ENCODE measurements at places on chromosomes 1 and 21. TPM values are rescaled to one million over a fixed set of nuclear protein-coding genes. Genes with fewer than 3 reads are reported as not detected.

- no peak for DNase-seq
These were observed 9.3 kb upstream of the KLHDC8A start for GRCh38 chr1:205365945-205366463.

DNA sequence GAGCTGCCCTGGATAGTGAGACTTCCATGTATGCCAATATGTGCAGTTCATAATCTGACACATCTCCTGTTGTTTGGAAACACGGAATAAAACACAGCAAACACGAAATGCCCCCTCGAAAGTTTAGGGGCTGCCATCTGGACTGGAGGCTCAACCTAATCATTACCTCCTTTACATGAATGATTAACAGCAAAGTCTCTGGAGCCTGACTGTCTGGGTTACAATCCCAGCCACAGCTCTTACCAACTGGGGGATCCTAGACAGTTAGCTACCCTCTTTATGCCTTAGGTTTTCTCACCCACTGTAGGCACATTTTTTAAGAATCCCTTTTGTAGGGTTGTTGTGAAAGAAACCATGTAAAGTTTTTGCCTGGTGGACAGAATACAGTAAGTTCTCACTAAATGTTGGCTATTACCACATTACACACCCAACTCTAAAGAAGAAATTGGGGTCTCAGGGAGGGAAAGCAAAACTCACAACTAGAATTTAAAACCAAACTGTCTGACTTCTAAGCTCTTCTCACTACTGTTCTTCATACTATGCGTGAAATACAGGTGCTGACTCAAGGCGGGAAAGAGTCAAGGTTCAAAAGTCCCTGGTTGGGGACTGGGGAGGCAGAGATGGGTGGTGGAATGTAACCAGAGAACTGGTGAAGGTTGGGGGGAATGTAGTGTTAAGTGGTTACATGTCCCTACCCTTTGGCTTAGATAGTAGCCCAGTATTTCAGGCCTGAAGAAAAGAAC lies 24.2 kb downstream of the CYP4A22 start:
- DNase-seq, result no peak

- DNase-seq, result no peak
These were observed 54.4 kb upstream of the HAO2 start for GRCh38 chr1:119314001-119314796.

- no peak for DNase-seq
These were observed 303.5 kb upstream of the KAZN start for GRCh38 chr1:14294860-14295536.

DNA sequence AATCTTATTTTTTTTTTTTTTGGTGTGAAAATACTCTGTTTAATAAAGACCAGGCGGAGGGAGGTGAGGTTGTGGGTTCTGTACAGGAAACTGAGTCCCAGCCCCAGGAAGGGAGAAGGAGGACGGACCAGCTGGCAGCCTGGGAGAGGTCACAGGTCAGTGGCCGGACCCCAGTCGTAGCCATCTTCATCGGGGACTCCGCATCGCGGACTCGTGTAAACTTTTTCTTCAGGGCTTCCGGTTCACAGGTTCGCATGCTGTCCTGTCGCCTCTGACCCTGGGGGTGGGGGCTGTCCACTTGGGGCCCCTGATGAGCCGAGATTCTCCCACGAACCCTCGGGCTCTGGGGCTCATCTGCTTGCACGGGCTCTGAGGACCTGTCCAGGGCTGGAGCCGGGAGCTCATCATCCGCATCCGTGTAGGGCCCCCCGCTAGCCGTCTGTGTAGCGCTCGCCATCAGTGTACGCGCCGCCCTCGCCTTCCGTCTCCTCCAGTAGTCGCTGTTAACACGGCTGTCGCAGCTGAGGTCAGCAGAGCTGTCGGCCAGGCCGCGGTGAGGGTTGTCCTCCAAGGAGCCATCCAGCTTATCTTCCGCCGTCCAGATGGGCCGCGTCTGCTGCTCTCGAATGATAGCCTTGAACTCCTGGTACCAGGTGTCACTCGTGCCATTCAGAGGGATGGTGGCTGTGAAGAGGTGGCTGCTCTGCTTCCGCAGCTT lies 975.7 kb upstream of the PRMT6 start:
- no peak for DNase-seq

DNA sequence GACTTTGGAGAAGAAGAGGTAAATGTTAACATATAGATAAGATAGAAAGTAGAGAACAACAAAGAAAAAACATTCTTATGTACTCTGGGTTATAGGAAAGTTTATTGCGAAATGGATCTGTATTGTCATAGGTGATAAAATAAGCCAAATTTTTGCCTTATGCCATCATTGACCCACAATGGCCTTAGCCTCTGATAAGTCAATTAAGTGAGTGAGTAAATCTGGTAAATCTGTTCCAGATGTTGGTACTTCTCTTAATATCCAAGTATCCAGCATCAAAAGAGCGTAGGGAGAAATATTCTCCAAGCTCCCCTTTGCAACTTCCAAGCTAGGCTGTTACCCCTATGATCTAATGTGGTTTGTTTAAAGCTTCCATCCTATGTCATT lies 38.3 kb upstream of the CLCA4 start:
- DNase-seq, result no peak

- DNase-seq, result no peak
These were observed 12.7 kb downstream of the RHEX start for GRCh38 chr1:206065547-206066145.

Gene ADORA3
- total RNA-seq, result 0.58 TPM

GRCh38 chr1:35707601-35708440 lies 10.9 kb downstream of the C1orf216 start:
- DNase-seq, result peak; percentile 54

DNA sequence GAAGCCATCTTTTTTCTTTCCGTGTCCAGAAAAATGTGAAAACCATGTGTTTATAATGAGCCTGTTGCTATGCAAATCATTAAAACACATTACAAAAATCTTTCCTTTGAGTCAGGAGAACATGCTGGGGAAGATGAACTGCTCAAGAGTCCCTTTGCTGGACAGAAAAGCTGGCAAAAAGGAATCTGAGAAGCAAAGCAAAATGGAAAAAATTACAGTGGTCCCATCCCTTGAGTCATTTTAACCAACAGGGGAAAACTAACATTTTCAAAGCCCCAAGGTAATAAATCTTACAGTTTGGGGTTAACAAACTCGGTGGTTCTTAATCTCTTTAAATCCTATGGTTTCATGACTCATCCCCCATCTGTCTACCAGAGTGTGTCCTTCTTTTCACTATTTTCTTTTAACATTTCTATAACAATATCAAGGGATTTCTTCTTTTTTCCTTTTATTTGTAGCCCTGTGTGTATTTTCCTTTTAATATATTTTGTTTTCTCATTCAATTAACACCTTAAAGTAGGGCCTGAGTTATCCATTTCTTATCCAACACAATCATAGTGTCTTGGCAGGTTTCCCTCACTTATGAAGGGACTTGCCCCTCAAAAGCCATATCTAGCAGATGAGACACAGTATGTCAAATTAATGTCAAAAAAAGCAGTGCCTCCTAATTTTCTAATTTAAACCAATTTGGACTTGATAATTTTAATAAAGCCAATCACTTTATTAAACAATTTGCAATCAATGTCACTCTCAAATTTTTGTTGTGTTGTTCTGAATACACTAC lies 105.4 kb downstream of the PTPN14 start:
- no peak for DNase-seq

- DNase-seq, result no peak
These were observed 134.3 kb downstream of the PLPP3 start for GRCh38 chr1:56444960-56445646.

DNA sequence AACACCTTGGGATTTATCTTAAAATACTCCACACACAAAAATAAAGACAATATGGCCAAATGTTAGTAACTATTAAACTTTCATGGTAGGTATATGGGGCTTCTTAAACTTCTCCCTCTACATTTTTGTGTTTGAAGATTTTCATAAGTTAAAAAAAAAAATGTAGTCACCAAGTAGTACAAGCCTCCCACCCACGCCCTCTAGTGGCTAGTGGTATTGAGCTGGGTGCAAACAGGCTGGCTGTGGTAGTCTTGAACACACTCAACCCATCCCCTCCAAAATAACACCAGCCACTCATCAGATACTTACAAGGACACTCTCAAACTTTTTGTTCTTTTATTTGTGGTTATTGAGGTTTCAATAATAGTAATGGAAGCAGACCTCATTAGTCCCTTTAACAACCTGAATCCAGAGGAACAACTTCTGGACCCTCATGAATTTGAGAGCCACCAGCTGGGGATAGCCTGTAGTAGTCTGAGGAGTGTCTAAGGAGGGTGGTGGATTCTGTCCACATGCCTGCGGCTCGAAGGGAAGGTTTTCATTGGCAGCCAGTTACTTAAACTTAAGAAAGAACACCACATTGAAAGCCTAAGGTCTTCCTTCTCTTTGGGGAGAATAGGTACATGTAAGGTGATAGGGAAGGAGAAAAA lies 15.6 kb downstream of the RD3 start:
- peak; percentile 82 for DNase-seq

DNA sequence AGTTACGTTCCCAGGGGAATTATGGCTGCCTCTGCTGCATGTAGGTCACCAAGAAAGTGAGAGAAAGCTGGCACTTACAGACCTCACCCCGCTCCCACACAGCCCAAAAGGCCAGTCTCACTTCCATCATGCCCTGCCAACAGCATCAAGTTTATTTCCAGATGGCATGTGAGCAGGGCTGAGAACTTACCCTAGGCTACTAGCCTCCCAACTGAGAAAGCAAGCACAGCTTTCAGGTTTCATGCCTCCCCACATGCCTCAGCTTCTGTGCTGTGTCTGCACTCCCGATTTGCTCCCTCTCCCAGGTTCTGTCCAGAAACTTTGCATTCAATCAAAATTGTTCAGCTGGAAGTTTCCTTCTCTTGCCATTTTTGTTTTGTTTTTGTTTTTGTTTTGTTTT lies 59.1 kb upstream of the CRB1 start:
- DNase-seq, result no peak

DNA sequence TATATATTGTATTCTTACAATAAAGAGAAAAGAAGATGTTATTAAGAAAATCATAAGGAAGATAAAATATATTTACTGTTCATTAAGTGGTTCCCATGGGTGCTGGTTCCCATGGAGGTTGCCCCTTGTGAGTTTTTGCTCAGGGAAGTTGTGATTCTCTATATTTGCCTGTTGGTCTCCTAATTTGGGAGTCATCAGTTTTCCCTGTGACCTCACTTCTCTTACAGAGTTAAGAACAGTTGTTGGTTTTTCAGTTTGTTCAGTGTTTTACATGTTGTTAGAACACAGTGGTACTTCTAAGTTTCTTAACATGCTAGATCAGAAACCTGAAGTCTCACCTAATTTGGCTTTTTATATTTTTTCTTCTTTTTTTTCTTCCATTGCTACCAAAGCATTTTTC lies 109.2 kb downstream of the OSBPL9 start:
- no peak for DNase-seq

GRCh38 chr1:205477759-205478247 lies 22.0 kb upstream of the BLACAT1 start:
- DNase-seq, result no peak

Gene GSTM5
- total RNA-seq, result 1.0 TPM

DNA sequence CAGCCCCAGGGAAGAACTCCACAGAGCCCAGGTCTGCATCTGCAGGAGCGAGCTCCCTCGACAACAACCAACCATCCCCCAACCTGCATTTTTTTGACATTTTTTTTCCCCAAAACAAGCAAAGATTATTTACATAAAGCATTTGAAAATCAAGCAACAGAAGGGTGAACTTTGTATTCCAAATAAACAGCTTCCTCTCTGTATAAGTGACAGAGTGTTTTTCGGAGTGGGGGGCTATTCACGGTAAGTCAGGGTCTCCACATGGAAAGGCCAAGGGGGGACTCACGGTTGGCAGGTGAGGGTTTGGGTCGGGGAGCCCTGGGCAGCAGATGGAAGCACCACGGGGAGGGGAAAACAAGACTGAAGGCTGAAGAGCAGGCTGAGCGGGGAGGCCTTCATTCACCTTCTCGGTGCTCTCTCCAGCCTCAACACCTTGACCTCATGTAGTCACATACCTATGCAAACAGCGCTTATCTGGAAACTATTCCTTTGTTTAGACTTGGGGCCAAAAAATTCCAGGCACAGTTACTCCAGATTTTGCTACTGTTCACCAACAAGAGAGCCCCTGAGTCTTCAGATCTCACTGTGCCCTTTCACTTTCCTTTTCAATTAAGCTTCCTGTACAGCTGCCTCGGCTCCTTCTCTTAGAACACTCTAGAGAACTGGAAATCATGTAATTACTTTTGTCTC lies 27.6 kb downstream of the C2CD2 start:
- peak; percentile 39 for DNase-seq

Gene OR2T33
- total RNA-seq, result not detected

- DNase-seq, result no peak
These were observed 114.0 kb downstream of the CD247 start for GRCh38 chr1:167404161-167404888.

Gene MACO1
- total RNA-seq, result 26.3 TPM

Gene MAP3K21
- total RNA-seq, result 1.8 TPM

Gene HSD3B1
- total RNA-seq, result not detected

GRCh38 chr1:247440001-247440620 lies 17.8 kb downstream of the OR2B11 start:
- no peak for DNase-seq

Gene HMCN1
- 0.05 TPM for total RNA-seq

DNA sequence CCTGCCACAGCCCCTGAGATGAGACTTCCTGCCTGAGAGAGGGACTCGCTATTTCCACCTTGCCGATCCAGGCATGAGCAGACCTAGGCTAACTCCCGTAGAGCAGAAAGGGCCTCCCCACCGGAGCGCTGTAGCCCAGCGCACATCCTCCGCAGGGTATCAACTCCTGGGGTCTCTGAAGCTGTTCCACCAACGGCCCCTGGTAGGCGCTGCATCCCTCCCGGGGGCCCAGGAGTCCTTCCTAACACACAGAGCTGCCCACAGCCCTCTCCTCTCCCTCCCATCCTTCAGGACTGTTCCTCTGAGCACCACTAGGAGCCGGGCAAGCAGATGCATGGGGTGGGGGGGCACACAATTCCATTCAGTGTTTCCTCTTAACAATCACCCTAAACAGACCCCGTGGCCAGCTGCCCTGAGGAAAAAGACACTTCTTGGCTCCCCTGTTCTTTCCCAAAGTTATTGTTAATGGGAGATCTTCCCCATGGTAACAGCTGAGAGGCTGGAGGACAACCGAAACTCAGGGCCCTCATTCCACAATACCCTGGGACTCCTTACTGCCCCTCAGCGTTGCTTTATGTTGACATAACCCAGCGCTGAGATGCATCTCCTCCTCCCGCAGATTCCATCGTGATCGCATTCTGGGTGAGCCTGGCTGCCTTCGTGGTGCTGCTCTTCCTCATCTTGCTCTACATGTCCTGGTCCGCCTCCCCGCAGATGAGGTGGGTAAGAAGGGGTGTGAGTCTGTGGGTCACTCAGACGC lies 7.5 kb downstream of the MRAP start:
- no peak for DNase-seq

Gene EFCAB7
- total RNA-seq, result 7.2 TPM

GRCh38 chr1:56495538-56495937 lies 83.8 kb downstream of the PLPP3 start:
- no peak for DNase-seq

GRCh38 chr1:15323351-15323988 lies 76.4 kb downstream of the FHAD1 start:
- peak; percentile 71 for DNase-seq

GRCh38 chr1:40909281-40909680 lies 47.1 kb upstream of the CITED4 start:
- no peak for DNase-seq
